ENCODE measurements at places on chromosomes 3 and 15.

DNA sequence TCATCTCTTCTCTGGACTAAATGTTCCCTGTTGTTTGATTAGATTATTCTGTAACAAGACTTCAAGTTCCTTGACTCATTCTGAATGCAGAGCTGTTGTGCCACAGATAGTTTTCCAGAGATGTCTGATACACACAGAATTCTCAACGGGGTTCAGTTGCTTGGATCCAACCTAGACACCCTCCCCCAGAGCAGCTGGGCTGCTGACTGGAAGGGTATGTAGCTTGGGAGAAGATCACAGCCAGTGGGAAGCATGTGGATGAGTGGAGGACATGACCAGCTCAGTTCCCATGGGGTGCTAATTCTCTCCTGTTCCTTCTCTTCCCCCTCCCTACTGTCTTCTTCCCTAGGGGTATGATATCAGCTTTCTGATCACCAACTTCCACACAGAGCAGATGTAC, 6.6 kb upstream of the TTLL3 start:
- no peak for DNase-seq

GRCh38 chr3:128617270-128617556, 33.4 kb downstream of the RPN1 start:
- DNase-seq, result no peak

GRCh38 chr15:68586274-68586961, 7.6 kb downstream of the CORO2B start:
- DNase-seq, result no peak

DNA sequence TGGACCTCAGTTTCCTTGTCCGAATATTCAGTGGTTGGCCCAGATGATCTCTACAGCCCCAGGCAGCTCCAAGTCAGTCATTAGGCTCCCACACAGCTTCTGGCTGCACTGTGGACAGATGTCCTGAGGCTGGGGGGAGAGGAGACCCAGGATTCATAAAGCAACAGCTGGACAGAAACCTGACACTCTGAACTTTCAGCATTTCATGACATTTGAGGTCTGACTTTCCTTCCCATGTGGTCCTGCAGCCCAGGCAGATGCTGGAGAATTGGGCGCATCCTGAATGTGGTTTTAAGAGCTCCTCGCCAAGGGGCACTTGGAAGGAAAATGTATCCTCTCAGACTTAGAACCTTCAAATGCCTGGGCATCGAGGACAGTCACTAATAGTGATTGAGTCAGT, 307.6 kb upstream of the LRRFIP2 start:
- no peak for DNase-seq

GRCh38 chr3:51684971-51685751, 14.1 kb downstream of the TEX264 start:
- DNase-seq, result no peak

GRCh38 chr15:65969865-65970816, 100.8 kb downstream of the RAB11A start:
- no peak for DNase-seq

DNA sequence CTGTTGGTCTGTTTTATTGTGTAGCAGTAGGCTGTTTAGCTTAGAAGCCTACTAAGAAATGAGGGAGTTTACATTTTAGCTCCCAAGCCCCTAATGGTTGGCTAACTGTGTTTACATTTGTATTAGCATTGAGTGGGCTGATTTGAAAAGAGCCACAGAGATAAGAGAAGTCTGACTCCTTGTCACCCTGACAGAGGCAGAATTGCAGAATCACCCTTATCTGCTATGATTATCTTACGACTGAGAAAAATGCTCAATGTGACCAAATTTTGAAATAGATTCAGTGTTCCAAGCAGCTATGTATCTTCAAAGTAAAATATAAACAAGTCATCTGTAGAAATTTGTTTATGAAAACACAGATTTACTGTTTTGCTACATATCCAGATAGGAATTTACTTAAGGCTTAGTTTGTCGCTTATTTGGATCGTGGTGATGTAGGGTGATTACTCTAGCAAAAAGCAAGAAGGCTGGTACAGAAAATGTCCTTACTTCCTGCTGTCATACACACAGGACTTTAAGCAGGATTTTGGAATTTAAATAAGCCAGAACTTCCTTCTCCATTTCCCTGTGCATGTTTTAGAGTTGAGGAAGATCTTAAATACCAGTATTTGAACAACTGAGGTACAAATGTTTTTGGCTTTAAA, 19.0 kb downstream of the SEMA6D start:
- DNase-seq, result no peak

- DNase-seq, result no peak
Measured at GRCh38 chr3:55604402-55604801, 117.3 kb upstream of the WNT5A start.

- no peak for DNase-seq
Measured at GRCh38 chr3:14360123-14360881, 42.1 kb upstream of the SLC6A6 start.

DNA sequence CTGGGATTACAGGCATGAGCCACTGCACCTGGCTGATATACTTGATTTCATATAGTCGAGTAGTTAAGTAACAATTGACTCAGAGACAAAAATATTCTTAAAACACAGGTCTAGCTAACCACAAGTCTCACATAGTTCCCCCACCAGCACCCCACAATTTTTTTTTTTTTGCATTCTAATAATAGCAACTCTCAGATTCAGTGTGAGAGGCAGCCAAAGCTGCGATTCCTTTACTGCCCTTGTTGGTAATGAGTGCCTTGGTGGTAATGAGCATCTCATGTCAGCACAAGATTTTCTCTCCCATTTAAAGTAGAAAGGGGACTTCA, 72.5 kb downstream of the WWTR1 start:
- DNase-seq, result no peak

GRCh38 chr3:126903521-126903920, 79.4 kb upstream of the PLXNA1 start:
- DNase-seq, result no peak

DNA sequence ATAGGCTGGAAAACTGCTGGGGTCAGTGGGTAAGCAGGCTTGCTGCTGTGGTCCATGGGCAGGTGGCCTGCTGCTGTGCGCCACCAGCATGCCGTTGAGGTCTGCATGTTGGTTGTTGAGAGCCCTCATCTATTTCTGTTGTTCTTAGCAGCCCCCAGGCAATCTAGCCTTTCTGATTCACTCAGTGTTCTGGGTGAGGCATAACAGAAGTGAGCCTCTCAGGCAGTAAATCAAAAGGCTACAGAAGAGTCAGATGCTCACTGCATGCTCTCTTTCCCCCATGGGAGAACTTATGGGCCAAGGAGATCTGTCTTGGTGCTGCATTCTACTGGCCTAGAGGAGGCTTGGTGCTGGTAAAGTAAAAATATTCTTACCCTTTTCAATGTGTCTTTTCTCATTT, 67.8 kb upstream of the ATP10A start:
- no peak for DNase-seq

DNA sequence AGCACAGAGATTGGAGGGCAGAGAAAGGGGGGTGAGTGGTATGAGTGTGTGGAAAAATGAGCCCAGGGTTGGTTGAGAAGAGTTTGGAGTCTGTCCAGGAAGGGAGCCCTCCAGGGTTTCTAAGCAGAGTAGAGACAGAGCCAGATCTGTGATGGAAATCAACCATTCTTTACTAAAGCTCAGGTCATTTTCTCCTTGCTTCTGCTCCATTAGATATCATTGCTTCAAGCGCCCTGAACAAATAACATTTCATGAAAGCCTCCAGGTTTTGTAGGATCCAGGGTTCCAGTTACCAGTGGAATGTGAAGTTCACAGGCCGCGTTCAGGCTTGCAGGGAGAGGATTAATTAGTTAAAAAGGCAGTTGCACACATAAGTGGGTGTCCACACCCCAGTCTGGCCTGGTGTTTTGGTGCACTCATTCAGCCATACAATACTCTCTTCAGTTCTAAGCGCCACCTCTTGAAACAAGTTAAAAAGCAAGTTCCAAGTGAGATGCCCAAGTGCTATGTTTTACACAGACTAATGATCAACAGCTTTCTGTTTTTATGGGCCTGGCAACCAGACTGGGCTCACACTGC, 16.4 kb upstream of the BOC start:
- DNase-seq, result no peak

GRCh38 chr3:158847452-158847821, 45.6 kb downstream of the MFSD1 start:
- no peak for DNase-seq

- no peak for DNase-seq
Measured at GRCh38 chr3:125011941-125012340, 43.9 kb downstream of the HEG1 start.

DNA sequence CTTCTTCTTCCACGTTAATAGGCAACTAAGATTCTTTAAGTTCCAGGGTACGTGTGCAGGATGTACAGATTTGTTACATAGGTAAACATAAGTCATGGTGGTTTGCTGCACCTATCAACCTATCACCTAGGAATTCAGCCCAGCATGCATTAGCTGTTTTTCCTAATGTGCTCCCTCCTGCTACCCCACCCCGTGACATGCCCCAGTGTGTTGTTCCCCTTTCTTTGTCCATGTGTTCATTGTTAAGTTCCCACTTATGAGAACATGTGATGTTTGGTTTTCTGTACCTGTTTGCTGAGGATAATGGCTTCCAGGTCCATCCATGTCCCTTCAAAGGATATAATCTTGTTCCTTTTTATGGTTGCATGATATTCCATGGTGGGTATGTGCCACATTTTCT, 21.1 kb downstream of the GTF2A2 start:
- no peak for DNase-seq

DNA sequence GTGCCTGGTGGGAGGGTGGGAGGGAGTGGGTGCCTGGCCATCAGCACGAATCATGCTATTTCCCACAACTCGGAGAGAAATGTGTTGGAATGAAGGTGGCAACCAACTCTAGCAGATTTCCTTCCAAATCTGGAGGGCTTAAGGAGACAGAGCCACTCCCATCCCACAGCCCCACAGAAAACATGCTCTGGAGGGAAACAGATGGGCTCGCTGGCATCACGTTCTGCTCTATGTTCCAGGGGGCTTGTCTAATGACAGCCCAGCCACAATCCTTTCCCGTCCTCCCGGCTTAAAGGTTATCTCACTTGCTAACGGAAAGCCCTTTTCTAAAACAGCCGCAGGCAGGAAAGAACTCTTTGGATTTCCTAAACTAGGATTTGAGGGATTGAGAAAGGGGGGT, 65.3 kb downstream of the ADAMTS17 start:
- no peak for DNase-seq

DNA sequence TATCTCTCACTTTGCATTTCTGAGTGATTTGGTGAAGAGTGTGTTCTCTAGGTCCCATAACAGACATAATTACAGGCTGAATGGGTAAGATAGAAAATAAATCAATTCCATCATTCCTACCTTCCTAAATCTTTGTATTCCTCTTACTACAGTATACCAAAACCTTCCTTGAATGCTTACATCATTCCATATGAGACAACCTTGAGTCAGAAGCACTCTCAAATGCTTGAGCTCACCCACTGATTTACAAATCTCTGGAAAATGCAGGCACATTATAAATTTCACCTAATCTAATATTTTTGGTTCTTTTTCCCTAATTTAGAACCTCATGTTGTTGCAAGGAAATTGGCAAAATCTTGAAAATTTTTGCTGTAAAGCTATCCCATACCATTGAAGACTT, 239.1 kb downstream of the CBLB start:
- no peak for DNase-seq

DNA sequence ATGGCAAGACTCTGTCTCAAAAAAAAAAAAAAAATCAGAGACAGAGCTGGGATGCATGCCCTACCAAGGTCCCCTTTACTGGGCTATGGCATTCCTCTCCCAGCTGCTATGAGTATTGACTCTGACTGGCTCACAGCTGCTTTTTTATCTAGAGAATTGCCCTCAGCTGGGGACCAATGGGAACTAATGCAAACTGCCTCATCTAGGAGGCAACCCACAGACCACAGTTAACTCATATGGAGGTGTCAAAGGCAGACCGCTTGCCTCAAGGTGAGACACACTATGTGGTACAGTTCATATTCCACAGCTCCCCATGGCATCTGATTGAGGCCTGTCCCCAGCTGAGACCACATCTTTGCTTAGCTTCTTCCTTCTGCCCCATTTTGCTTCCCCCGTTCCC, 183.5 kb upstream of the EOMES start:
- DNase-seq, result no peak

GRCh38 chr15:62894322-62895085, 148.0 kb upstream of the TPM1 start:
- no peak for DNase-seq

- no peak for DNase-seq
Measured at GRCh38 chr15:46034755-46035154, 399.9 kb downstream of the SQOR start.

- no peak for DNase-seq
Measured at GRCh38 chr15:93759629-93760028, 471.7 kb upstream of the MCTP2 start.

DNA sequence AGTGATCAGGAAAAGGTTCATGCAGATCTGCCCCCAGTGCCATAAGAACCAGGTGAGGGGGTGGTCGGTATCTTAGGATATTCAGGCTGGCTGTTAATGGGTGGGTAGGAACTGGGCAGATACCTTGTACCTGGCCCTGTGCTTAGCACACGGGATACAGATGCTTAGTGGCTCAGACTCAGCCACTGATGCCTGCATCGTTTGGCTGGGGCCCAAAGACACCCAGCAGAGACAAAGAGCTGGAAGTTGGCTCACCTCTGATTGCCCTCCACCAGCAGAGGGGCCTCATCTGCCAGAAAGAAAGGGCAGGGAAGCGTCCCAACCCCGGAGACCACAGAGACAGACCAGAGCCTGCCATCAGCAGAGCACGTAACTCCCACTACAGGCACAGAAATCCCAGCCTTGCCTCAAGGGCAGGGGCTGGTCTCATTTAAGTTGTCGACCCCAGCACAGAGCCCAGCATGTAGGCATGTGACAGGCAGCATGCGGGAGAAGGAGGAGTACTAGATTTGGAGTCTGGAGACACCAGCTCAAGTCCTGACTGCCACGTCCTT, 64.1 kb upstream of the SLC6A1 start:
- DNase-seq, result no peak

DNA sequence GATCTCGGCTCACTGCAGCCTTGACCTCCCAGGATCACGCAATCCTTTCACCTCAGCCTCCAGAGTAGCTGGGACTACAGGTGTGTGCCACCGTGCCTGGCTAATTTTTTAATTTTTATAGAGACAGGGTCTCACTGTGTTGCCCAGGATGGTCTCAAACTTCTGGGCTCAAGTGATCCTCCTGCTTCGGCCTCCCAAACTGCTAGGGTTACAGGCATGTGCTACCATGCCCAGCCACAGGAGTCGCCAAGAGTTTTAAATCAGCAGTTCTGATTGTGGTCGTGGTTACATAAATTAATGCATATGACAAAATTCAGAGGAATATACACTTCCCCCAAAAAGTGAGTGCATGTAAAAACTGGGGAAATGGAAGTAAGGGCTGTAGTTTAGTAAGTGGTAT, 32.9 kb downstream of the MEGF11 start:
- DNase-seq, result no peak

DNA sequence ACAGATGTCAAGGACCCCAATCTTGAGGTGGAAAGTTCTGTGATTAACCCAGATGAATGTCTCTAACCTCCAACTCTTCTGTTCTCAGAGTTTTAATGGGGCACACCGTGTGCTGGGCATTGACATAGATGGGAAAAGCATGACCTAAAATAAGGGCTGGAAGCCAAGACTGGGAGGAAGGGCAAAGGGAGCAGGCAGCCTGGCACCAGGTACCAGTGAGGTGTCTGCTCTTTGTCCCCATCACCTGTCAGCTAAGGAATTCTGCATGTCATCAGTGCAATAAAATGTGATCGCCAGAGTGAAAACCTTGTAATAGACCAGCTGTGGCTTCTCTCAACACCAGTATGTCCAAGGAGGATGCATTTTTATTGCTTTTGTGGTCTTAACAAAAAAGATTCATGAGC, 143.5 kb upstream of the TPM1 start:
- no peak for DNase-seq

Data from activated CD8-positive, alpha-beta memory T cell treated with anti-CD3 and anti-CD28 coated beads for 48 hours (primary cell).